ENCODE measurements at places on chromosomes 16 and 17.

GRCh38 chr17:56708220-56708558 lies 114.7 kb downstream of the NOG start:
- no peak for DNase-seq

GRCh38 chr16:85357924-85358505 lies 245.7 kb upstream of the CIBAR2 start:
- no peak for DNase-seq

DNA sequence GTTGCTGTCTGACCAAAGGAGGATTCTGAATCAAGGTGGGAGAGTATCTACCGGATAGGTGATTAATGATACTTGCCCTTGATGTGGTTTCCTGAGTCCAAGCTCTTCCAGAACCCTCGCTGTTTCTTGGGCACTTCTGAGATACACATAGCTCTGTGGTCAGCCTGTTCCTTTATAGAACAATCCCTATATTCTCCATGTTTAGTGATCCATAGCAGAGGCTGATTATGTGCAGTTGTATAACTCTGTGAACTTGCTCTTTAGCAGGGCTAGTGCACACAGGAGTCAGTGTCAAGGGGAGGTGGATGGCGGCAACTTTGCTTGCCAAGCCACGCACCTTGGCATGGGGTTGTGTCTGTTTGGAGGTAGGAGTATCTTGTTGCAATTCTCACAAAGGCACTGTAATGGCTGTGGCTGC lies 36.1 kb downstream of the ARL4D start:
- no peak for DNase-seq

DNA sequence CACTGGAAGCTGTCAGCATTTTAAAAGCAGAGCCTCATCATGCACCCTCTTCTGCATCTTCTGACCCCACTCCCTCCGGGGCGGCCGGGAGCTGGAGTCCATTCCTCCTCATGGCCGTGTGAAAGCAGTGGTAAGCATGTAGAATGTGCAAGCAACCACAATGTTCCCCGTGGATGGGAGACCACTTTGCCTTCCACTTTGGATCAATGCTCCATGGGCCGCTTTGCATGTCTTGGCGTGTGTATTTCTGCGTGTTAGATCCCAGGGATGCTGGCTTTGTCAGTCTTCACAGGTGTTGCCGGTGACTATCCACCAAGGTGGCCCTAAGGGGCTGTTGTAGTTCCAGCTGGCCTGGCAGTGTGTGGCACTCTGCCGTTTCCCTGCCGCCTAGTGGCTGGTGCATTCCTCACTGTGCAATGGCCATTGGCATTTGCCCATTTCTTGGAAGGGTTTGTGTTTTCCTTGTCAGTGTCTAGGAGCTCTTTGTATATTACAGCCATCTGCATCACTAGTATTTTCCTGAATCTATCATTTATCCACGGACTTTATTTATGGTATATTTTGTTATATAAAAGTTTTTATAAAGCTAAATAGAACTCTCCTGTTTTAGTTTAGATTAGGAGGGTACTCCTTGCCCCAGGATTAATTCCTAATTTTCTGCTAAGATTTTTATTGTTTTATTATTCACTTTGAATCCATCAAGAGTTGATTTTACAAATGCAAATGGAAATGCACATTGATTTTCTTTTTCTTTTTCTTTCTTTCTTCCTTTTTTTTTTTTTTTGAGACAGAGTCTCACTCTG lies 5.8 kb upstream of the ALDH3A1 start:
- peak; percentile 33 for DNase-seq

DNA sequence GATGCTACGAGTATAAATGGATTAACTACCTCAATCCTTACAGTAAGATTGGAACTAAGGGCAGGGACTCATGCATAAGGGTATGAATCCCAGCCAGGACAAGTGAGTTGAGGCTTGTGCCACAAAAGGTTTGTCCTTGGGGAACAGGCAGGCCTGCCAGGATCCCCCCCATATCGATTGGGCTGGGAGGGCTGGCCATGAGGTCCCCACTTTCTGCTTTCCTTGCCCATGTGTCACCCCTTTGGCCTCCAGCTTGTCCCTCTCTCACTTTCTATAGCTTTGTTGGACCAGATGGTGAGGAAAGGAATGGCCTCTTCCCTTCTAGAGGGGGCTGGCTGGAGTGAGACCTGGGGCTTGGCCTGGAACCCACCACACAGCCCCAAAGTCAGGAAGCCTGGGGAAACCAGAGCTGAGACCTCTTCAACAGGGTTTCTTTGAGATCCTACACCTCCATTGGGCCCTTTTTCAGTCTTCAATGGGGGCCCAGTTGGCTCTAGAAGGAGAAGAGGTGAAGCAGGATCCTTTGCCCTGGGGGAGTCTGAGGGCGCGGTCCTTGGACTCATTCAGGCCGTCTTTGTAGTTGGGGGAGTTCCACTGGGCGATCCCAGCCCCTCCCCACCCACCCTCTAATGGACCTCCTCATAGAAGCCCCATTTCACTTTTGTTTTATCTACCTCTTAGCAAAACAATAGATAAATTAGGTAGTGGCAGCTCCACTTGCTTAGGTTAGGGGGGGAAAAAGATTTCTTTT lies 57.3 kb downstream of the IGF2BP1 start:
- no peak for DNase-seq

GRCh38 chr17:11251561-11252107 lies 10.6 kb downstream of the SHISA6 start:
- no peak for DNase-seq

DNA sequence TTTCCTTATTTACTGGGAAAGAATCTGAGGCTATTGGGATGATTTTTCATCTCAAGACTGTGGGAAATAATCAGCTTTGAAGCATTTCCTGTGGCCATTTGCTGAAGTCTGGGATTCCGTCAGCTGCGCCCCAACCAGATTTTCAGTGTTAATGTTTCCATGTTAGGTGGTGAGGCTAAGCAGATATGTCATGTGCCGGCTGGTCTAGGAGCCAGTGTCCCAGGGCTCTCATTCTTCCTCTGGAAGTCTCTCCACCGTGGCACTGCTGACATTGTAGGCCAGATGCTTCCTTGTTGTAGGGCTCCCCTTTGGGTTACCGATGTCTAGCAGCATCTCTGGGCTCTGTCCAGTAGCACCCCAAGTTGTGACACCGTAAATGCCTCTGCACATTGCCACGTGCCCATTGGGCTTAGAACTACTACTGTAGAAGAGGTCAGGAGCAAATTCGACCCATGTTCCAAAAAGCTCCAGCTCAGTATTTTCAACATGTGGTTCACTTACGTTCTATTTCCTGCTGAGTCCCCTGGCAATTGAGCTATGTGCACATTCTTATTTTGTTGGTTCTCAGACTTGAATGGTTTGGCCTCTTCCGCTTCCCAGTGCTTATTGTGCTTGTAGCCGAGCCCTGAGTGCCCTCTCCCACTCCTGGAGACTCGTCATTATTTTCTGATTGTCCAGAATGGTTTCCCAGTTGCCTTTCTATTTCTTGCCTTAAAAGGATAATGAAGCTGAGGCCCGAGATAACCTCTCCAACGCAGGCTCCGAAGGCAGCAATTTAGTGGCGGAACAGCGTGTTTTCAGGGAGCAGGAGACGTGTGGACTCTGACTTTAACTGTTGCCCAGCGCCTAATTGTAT lies 82.2 kb downstream of the SPECC1 start:
- no peak for DNase-seq

DNA sequence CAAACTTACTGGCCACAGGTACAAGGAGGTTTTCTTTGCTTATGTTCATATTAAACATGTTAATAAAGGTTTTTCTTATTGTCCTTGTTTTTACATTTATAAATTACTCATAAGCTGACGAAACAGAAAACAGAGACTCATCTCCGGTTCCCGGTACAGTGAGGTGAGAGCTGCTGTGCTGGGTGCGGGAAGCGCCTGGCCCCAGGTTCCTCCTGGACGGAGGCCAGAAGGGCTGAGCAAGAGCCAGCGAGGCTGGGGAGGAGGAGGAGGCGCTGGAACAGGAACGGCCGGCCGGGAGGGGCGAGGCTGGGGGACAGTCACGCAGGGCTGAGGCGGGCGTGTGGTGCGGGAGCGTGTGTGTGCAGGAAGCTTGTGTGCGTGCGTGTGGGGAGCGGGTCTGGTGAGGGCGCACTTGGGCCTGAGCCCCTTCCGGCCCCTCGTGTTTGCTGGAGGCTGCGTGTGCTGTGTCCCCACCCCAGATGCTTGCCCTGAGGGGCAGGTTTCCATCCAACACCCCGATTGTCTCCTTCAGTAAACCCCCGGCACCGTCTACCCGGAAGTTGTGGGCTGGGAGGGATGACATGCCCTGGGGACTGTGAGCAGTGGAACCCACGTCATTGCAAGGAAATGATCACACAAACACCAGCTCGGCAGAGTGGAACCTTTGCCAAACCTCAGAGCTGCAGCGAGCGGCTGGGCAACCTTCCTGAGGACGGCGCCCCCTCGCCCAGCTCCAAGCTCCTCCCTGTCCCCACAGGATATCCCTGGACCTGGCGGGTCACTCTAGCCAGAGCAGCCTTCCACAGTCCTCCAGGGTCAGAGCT lies 19.5 kb downstream of the CD7 start:
- DNase-seq = peak; percentile 98

GRCh38 chr16:50814541-50814940 lies 72.7 kb downstream of the CYLD start:
- DNase-seq = no peak

DNA sequence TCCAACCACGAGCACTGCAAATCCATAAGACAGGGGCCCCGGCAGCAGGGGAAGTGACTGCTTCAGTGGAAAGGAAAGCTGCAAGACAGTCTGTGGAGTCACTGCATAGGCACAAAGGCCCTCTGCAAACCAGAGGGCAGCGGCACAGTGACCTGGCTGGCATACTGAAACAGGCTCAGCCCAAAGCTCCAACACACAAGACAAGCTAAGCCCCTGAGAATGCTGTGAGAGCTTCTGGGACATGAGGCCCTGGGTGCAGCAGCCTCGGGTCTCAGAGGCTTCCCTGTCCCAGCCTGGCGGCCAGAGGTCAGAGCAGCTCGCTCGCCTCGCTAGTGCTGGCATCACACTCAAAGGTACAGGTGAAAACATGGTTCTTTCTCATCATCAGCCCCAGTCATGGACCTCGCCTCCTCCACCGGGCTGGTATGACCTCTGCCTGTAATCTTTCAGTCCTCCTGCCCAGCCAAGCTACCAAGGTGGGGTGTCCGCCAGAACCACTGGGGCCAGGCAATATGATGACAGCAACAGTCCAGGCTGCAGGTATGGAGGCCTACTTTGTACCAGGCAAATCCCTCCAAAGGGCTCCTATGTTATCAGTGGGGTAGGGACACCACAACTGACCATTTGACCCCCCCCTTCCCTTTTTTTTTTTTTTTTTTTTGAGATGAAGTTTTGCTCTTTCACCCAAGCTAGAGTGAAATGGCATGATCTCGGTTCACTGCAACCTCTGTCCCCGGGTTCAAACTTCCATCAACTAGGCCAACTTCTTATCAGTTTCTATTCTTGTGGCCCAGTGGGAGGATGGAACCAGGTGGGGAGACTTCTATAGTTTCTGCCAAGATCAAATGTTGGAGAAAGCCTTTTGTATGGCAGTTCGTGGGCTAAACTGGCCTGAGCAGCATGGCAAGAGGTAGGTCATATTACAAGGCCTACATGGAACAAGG lies 19.2 kb downstream of the ST3GAL2 start:
- no peak for DNase-seq

All from ELR (cell line).